ENCODE measurements at places on chromosomes 11 and 22. TPM values are rescaled to one million over a fixed set of nuclear protein-coding genes. Genes with fewer than 3 reads are reported as not detected.

The VWCE gene
- 4.3 TPM for total RNA-seq

The GGT5 gene
- 24.9 TPM for total RNA-seq

The CTSW gene
- 0.33 TPM for total RNA-seq

The MUC6 gene
- 101 TPM for total RNA-seq

The GPR83 gene
- total RNA-seq: not detected

The TSPAN32 gene
- 5.9 TPM for total RNA-seq

The DEUP1 gene
- total RNA-seq: 0.99 TPM

The HEPHL1 gene
- total RNA-seq: not detected

The RAB30 gene
- 1.6 TPM for total RNA-seq

The ALDH3B1 gene
- 18.4 TPM for total RNA-seq

The PATE2 gene
- total RNA-seq: not detected

The P2RX6 gene
- total RNA-seq: not detected

The CD82 gene
- total RNA-seq: 11.4 TPM

The NXPE2 gene
- total RNA-seq: not detected

The APOA4 gene
- total RNA-seq: not detected

The RIC8A gene
- 88.5 TPM for total RNA-seq

The MYEOV gene
- 2.3 TPM for total RNA-seq

The DRICH1 gene
- not detected for total RNA-seq

The SPON1 gene
- total RNA-seq: 26.7 TPM

The CCS gene
- 26.5 TPM for total RNA-seq

The SLC6A5 gene
- total RNA-seq: not detected
